ENCODE measurements at places on chromosomes 5 and 9. TPM values are rescaled to one million over a fixed set of nuclear protein-coding genes. Genes with fewer than 3 reads are reported as not detected.

DNA sequence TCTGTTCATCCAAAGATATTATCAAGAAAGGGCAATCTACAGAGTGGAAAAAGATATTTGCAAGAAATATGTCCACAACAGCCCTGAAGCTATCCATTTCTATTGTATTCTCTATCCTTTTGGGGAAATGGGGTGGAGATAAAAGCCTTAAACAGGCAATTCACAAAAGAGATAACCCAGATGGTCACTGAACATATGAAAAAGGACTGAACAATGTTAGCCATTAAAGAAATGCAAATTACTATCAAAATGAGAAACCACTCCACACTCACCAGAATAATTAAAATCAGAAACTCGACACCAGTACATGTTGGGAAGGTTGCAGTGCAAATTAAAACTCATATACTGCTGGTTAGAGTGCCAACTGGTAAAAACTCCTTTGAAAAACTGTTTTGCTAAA lies 955.2 kb upstream of the DMAC1 start:
- no peak overlapping the region for H3K4me3 ChIP-seq
- no peak for DNase-seq
- H3K4me1 ChIP-seq: no peaks in the 10 kb centered on the region
- H3K27ac ChIP-seq: no peak overlapping the region

- H3K36me3 ChIP-seq: no peaks in the 10 kb centered on the region
- H3K4me3 ChIP-seq: no peak overlapping the region
- H3K27ac ChIP-seq: no peak overlapping the region
- no peaks in the 10 kb centered on the region for H3K27me3 ChIP-seq
- DNase-seq: no peak
Measured at GRCh38 chr9:110951805-110952539, 86.3 kb downstream of the LPAR1 start.

- no peak for DNase-seq
- H3K27me3 ChIP-seq: no peaks in the 10 kb centered on the region
- H3K36me3 ChIP-seq: no peaks in the 10 kb centered on the region
- H3K27ac ChIP-seq: no peak overlapping the region
- H3K4me3 ChIP-seq: no peak overlapping the region
Measured at GRCh38 chr5:174837919-174838902, 113.8 kb downstream of the MSX2 start.

DNA sequence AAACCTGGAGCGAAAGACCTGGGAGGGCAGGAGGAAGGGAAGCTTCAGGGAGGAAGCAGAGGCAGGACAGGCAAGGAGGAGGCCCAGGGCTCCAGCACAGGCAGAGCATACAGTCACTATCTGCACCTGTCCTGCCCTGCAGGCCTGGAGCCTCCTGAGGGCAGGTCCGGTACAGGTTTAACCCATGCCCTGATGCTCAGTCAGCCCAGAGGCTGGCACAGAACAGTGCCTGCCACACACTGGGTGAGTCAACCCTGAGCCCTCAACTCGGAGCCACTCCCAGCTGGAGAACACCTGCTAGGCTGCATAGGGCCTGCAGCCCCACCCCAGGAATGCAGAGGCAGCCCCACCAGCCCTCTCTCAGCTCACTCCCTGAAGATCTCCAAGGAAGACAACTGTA lies 161.5 kb upstream of the PHYKPL start:
- no peak overlapping the region for H3K27ac ChIP-seq
- no peaks in the 10 kb centered on the region for H3K4me1 ChIP-seq

GRCh38 chr9:3177936-3178335 lies 334.0 kb upstream of the PUM3 start:
- no peak overlapping the region for H3K4me3 ChIP-seq
- no peak for DNase-seq
- no peaks in the 10 kb centered on the region for H3K36me3 ChIP-seq
- no peaks in the 10 kb centered on the region for H3K27me3 ChIP-seq
- no peak overlapping the region for H3K27ac ChIP-seq

DNA sequence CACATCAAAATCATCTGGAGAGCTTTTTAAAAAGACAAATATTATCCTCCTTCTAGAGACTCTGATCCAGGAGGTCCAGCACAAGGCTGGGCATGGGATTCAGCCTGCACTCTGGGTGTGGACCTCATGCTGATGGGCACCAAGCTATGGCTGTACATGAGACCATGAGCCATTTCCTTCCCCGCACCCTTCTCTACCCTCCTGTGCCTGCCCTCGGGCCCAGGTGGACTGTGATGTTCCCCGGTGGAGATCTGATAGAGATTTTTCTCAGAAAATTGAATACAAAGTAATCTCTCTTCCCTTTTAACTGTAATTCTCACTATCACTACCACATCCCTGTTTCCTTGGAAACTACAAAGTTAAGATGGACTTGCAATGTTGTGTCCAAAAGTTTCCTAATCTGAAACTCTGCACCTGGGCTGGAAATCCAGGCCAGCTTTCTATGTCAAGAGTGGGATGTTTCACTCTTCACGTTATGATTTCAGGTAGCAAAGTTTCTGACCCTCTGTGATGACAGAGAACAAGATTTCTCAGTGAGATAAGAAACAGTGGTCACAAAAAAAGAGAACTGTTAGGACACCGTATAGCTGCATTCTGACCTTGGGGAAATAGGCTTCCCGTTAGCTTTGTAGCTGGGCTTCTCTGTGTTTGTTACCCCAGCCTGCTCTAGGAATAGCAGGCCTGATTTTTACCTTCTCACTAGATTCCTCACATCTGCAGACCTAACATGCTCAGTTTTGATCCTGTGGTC lies 11.5 kb downstream of the SFXN1 start:
- no peaks in the 10 kb centered on the region for H3K27me3 ChIP-seq
- no peaks in the 10 kb centered on the region for H3K36me3 ChIP-seq
- DNase-seq: no peak
- H3K4me1 ChIP-seq: no peaks in the 10 kb centered on the region
- H3K4me3 ChIP-seq: no peak overlapping the region

- DNase-seq: no peak
- H3K4me1 ChIP-seq: no peaks in the 10 kb centered on the region
- no peak overlapping the region for H3K4me3 ChIP-seq
- no peaks in the 10 kb centered on the region for H3K36me3 ChIP-seq
- no peaks in the 10 kb centered on the region for H3K27me3 ChIP-seq
Measured at GRCh38 chr9:35500130-35500748, 10.3 kb downstream of the RUSC2 start.

GRCh38 chr5:177995691-177996595 lies at the start of gene PROP1:
PROP1 (minus strand) TSS chr5:177996242; CDS start chr5:177995933, 309 bp downstream.
- H3K36me3 ChIP-seq: no peaks in the 10 kb centered on the region
- no peak within 1 kb of the TSS for H3K27ac ChIP-seq
- no peak within 1 kb of the TSS for H3K4me3 ChIP-seq
- H3K4me1 ChIP-seq: no peaks in the 10 kb centered on the region
- no peaks in the 10 kb centered on the region for H3K27me3 ChIP-seq

The ASPN gene
- total RNA-seq: 2.5 TPM

The PNPLA7 gene
- 11.4 TPM for total RNA-seq

The DOCK2 gene
- total RNA-seq: 13.8 TPM

The EXD3 gene
- 82.4 TPM for total RNA-seq

The AFAP1L1 gene
- total RNA-seq: 3.3 TPM
